Osteocyte (in vitro differentiated cells): ENCODE measurements at places on chromosomes 12 and 14. TPM values are rescaled to one million over a fixed set of nuclear protein-coding genes. Genes with fewer than 3 reads are reported as not detected.

APOF gene
- total RNA-seq: not detected in 2 replicates

SIX6 gene
- total RNA-seq: not detected in 2 replicates

SLCO1A2 gene
- 2.4 and 3.8 TPM in 2 replicates for total RNA-seq

CIT gene
- total RNA-seq: 9.7 and 10.2 TPM in 2 replicates

SLC17A8 gene
- total RNA-seq: not detected in 2 replicates

ATG14 gene
- 13.8 and 14.5 TPM in 2 replicates for total RNA-seq

TULP3 gene
- total RNA-seq: 30.8 and 31.2 TPM in 2 replicates

LRRC10 gene
- total RNA-seq: not detected in 2 replicates

SMCO3 gene
- not detected in 2 replicates for total RNA-seq

FAM181A gene
- total RNA-seq: not detected in 2 replicates

KCNC2 gene
- total RNA-seq: not detected in 2 replicates

RNASE3 gene
- not detected in 2 replicates for total RNA-seq

HOXC12 gene
- not detected in 2 replicates for total RNA-seq

AGAP2 gene
- total RNA-seq: 2.4 and 2.6 TPM in 2 replicates

PAX9 gene
- total RNA-seq: 3.9 and 4.6 TPM in 2 replicates

KRT71 gene
- total RNA-seq: not detected in 2 replicates

OR11G2 gene
- total RNA-seq: not detected in 2 replicates

KIF26A gene
- 4.5 and 4.6 TPM in 2 replicates for total RNA-seq

ZBTB42 gene
- total RNA-seq: 2.7 and 3.1 TPM in 2 replicates

POTEM gene
- total RNA-seq: not detected in 2 replicates

SLC5A8 gene
- total RNA-seq: not detected in 2 replicates

SCN8A gene
- 1.5 TPM in 2 replicates for total RNA-seq

ASPG gene
- total RNA-seq: not detected in 2 replicates

SIX1 gene
- 339 and 340 TPM in 2 replicates for total RNA-seq

HSPB8 gene
- total RNA-seq: 2.0 and 2.8 TPM in 2 replicates

CLBA1 gene
- 7.5 and 7.7 TPM in 2 replicates for total RNA-seq

GPRC5D gene
- total RNA-seq: not detected in 2 replicates

TAS2R7 gene
- total RNA-seq: not detected in 2 replicates

EIF2S3B gene
- 0.73 and 0.97 TPM in 2 replicates for total RNA-seq

LAG3 gene
- 1.1 and 2.5 TPM in 2 replicates for total RNA-seq

BBOF1 gene
- 8.0 and 9.1 TPM in 2 replicates for total RNA-seq

HOXC10 gene
- total RNA-seq: not detected in 2 replicates

GPRC5A gene
- total RNA-seq: 25.7 and 27.3 TPM in 2 replicates

MIPOL1 gene
- total RNA-seq: 14.6 and 17.2 TPM in 2 replicates

RIC8B gene
- 15.0 and 17.0 TPM in 2 replicates for total RNA-seq

TMTC1 gene
- 35.3 and 37.5 TPM in 2 replicates for total RNA-seq

ARHGAP9 gene
- 1.5 and 2.1 TPM in 2 replicates for total RNA-seq

DBX2 gene
- total RNA-seq: not detected in 2 replicates

POLE2 gene
- 4.1 and 4.8 TPM in 2 replicates for total RNA-seq

OAS1 gene
- total RNA-seq: 0.48 TPM in 1 of 2 replicates, not detected in the other

CNTN1 gene
- 1.6 and 1.8 TPM in 2 replicates for total RNA-seq
